Kidney tubule cell (primary cell): ENCODE measurements at places on chromosomes 1 and 21.

GRCh38 chr21:45499201-45499750 is 43.0 kb downstream of the SLC19A1 start:
- no peak for DNase-seq

- DNase-seq, result no peak
These were observed 925 bp upstream of the ARHGEF10L start for GRCh38 chr1:17538428-17539117.

DNA sequence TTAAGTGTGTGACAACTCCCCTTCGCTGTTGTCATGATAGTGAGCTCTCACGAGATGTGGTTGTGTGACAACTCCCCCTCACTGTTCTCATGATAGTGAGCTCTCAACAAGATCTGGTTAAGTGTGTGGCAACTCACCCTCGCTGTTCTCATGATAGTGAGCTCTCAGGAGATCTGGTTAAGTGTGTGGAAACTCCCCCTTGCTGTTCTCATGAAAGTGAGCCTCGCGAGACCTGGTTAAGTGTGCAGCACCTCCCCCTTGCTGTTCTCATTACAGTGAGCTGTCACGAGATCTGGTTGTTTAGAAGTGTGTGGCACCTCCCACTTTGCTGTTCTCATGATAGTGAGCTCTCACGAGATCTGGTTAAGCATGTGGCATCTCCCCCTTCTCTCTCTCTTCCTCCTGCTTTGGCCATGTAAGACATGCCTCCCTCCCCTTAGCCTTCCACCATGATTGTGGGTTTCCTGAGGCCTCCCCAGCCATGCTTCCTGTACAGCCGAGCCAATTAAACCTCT is 25.1 kb upstream of the LSS start:
- no peak for DNase-seq

GRCh38 chr21:34357889-34358288 is 5.9 kb upstream of the KCNE2 start:
- DNase-seq, result no peak

GRCh38 chr21:27622631-27623030 is 655.7 kb upstream of the ADAMTS5 start:
- no peak for DNase-seq

GRCh38 chr1:229844675-229845074 is 218.6 kb downstream of the URB2 start:
- DNase-seq, result no peak

DNA sequence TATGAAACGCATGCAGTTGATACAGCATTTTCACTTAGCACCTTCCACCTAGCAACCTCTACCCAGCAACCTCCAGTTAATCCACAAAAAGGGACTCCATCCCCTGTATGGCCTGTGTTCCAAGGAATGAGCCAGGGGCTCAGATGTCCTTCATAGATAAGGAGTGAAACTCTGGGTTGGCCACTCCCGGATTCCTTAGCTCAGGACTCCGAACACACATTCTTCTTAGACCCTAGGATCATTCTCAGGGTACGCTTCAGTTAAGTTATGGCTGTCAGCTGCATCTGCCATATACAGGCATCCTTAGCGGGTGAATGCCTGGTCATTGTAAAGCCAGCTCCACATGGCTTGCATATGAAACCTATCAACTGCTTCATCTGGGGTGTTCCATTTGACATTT is 15.9 kb upstream of the IFI6 start:
- no peak for DNase-seq

- no peak for DNase-seq
These were observed 47.7 kb upstream of the RBM15 start for GRCh38 chr1:110291241-110292030.
